ENCODE measurements at places on chromosomes 5 and 9.

- DNase-seq = peak; percentile 91
Measured at GRCh38 chr5:139014726-139015125, 139.6 kb upstream of the LRRTM2 start.

- DNase-seq = no peak
Measured at GRCh38 chr9:134058716-134059115, 9.1 kb downstream of the BRD3 start.

GRCh38 chr5:158303275-158303674 lies 444.3 kb upstream of the CLINT1 start:
- no peak for DNase-seq

DNA sequence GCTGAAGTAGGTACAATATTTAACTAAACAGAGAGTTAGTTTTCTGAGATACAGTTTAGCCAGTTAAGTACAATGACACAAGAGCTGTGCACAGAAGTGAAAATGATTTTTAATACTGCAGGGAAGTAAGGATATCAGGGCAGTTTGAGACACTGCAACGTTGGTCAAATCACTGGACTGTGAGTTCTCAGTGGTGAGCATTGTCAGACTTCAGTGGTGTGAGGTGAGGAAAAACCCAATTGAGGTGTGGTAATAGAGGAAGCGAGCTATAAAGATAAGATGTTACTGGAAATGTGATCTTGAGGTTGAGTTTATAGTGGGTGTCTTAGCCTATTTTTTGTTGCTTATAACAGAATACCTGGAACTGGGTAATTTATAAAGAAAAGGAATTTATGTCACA lies 12.8 kb upstream of the FBXL7 start:
- no peak for DNase-seq

- peak; percentile 23 for DNase-seq
Measured at GRCh38 chr5:37005946-37006540, 129.5 kb downstream of the NIPBL start.

Data from fibroblast of lung (primary cell).